ENCODE measurements at places on chromosomes 1 and 21.
A peak's percentile ranks its signal among the peaks of the same experiment; 100 is the strongest.

GRCh38 chr1:155472491-155473083 is 90.0 kb downstream of the ASH1L start:
- DNase-seq, result no peak

- no peak for DNase-seq
These were observed 57.1 kb downstream of the ADCY10 start for GRCh38 chr1:167856711-167857418.

DNA sequence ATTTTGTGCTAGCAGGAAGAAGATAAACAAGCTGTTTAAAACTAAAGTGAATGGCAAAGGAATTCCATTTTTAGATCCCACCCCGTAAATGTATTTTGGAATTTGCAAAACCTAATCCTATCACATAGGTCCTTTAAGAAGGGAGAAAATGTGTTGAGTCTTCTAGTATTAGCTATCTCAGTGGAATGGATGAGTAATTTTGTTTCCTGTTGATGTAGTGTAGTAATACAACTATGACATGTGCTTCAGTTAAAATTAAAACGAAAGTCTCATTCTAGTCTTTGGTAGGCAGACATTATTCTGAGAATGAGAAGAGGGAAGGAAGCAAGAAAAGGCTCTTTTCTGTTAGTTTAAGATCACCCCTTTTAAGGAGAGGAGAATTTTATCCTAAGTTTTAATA is 265.9 kb upstream of the C1orf105 start:
- peak; percentile 95 for DNase-seq

GRCh38 chr1:1529321-1529720 is 11.1 kb downstream of the TMEM240 start:
- DNase-seq, result no peak

DNA sequence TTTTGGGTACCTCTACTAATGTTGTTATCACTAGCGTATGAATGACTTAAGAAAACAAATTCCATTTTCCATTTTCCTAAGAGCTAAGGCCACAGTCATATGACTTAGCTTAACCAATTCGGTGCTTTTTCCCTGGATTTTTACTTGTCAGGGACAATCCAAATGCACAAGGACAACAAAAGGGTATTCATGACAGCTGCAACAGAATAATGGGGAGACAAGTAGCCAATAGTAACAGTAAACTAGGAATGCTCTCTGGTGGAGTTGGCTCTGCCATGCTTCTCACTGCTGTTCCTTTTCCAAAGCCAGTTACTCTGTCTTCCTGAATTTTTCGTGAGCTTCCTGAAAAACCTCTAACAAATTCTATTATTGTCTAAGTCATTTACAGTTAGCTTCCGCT is 52.9 kb downstream of the LRRIQ3 start:
- DNase-seq, result no peak

GRCh38 chr1:39370602-39371001 is 120.8 kb upstream of the BMP8A start:
- DNase-seq, result peak; percentile 46

GRCh38 chr1:201298396-201299381 is 15.4 kb downstream of the PKP1 start:
- no peak for DNase-seq

GRCh38 chr1:79059341-79059740 is 52.8 kb upstream of the ADGRL4 start:
- DNase-seq, result peak; percentile 7

DNA sequence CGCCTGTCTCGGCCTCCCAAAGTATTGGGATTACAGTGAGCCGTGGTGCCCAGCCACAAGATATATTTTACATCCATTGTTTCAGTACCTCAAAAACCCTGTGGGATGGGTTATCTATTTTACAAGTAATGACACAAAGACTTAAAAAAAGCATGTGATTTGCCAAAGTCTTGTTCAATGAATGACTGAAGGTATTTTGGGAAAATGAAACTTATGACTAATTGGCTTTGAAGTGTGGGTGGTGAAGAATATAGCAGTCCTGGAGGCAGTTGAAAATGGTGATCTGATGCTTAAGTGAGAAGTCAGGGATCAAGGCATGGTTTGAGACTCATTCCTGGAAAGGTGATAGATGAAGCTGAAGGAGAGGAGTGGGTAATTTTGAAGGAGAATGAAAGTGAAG is 3.0 kb downstream of the SWT1 start:
- DNase-seq, result no peak

GRCh38 chr1:117930484-117930883 is 945 bp downstream of the WDR3 start:
- no peak for DNase-seq

DNA sequence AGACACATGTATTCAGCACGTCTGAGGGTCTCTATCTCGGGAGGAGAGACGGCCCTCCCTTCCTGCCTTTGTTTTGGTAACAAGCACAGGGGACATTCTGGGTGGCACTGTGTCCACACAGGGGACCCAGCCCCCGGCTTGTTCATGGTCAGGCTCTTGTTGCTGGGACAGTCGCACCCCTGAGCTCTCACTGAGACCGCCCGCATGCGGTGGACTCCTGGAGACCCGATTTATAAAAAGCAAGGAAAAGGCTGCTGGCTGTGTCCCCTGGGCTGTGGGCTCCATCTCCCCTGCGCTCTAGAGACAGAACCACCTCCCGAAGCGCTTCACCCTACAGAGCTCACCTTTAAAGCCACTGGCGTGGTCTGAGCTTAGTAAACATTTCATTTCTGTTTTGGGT is 103.4 kb downstream of the WDR4 start:
- DNase-seq, result no peak

DNA sequence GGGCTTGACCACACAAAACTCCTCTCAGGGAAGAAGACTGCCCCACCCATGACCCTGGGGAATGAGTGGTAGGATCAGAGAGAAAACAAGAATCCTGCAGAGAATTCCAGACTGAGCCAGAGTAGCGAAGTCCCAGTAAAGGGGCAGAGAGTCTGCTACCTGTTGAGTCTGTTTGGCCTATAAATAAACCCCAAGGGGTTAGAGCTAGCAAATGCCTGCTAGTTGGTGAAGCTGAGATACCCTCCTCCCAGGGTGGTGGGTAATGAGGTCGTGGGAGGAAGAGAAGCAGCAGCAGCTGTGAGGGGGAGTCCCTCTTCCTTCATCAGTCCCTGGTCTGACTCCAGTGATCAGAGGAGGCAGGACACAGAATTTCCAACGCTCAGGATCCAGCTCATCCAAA is 2.5 kb downstream of the TRAF3IP3 start:
- DNase-seq, result no peak

DNA sequence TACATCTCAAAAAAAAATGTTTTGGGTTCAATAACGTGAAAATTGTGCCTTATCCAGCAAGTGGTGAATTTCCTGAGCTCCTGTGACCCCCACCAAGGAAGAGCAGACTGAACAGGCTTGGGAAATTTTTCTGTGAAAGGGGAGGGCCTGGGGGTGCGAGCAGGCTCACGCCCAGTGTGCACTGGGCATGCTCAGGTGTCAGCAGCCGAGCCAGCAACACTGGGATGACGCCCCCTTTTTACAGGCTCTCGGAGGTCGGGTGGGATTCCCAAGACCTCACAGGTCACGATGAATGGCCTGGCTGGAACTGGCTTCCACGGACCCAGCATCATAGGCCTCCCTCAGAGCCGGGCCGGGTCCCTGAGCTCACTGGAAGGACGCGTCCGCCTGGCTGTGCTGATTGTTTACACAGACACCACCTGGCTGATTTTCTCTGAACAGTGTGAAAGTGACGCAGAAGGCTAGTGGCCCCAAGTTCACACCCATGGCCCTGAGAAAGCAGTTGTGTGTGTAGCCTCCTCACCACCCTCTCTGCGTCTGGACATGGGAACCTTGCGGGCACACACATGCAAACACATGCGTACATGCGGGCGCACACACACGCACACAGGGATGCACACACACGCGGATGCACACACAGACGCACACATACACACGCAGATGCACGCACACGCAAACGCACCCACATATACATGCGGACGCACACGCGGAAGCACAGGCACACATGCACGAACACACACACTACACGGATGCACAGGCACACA is 9.2 kb downstream of the CSTB start:
- no peak for DNase-seq

GRCh38 chr1:21508580-21509350 is 458 bp upstream of the ALPL start:
- DNase-seq, result peak; percentile 58

GRCh38 chr1:232472485-232473041 is 157.4 kb downstream of the SIPA1L2 start:
- DNase-seq, result peak; percentile 77

- DNase-seq, result no peak
These were observed 59.1 kb downstream of the APCS start for GRCh38 chr1:159646687-159647086.

GRCh38 chr21:17758683-17759082 is 60.5 kb downstream of the C21orf91 start:
- DNase-seq, result no peak

- DNase-seq, result no peak
These were observed 164.1 kb downstream of the USP25 start for GRCh38 chr21:15893902-15894301.

- no peak for DNase-seq
These were observed 2.9 kb upstream of the BSND start for GRCh38 chr1:54995835-54996234.

DNA sequence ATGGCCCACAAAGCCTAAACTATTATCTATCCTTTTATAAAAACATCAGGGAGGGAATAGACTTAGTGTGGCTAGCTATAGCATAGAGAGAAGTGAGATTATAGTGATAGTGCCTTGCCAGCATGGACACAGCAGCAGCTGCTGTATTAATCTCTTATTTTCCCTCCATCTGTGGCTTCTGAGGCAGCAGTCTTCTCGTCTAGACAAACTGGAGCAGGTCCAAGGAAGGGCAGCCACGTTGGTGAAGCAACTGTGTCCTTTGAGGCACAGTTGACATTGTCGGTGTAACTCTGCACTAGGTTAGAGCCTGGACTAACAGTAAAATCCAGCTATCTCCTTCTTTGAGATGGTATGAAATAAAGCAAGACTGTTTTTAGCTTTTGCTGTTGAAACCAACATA is 131.3 kb downstream of the CACHD1 start:
- no peak for DNase-seq

DNA sequence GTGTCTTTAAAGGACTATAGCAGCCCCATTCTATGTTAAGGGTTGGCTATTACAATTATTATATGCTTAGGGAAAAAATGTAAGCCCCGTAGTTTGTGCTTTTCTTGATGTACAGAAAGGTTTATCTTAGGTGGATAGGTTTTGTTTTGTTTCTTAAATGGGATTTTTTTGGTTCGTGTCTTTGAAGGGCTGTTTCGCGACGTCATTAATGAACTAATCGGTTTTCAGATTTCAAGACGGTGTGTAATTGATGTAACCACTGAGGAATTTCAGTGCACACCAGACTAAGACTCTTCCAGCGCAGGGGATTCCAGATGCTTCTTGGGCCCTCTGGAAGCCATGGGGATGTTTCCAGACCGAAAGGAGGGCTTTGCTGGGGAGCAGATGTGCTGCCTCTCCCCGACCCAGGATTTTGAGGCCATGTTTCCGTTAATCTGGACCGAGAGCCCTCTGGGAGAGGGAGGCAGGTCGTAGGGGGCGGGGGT is 4.8 kb upstream of the SIM2 start:
- no peak for DNase-seq

- no peak for DNase-seq
These were observed 410.7 kb downstream of the SIPA1L2 start for GRCh38 chr1:232218955-232219865.

- peak; percentile 87 for DNase-seq
These were observed 31.8 kb upstream of the BCL10 start for GRCh38 chr1:85307987-85308832.

- no peak for DNase-seq
These were observed 315.2 kb downstream of the RPS6KC1 start for GRCh38 chr1:213366141-213366831.

- no peak for DNase-seq
These were observed 32.9 kb downstream of the MAPKAPK2 start for GRCh38 chr1:206717674-206717989.

DNA sequence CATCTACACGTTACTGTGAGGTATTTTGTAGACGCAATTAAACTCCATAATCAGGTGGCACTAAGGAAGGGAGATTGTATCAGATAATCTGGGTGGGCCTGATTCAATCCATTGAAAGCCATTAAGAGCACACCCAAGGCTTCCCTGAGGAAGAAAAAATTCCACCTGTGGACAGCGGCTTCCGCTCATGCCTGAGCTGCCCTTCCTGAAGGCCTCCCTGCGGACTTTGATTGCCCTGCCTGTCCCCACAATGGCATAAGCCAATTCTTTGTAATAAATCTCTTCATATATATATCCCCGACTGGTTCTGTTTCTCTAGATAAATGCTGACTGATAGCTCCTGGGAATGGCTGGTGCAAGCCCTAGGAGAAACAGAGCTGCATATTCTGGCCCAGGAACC is 138.3 kb downstream of the TGFBR3 start:
- DNase-seq, result no peak

DNA sequence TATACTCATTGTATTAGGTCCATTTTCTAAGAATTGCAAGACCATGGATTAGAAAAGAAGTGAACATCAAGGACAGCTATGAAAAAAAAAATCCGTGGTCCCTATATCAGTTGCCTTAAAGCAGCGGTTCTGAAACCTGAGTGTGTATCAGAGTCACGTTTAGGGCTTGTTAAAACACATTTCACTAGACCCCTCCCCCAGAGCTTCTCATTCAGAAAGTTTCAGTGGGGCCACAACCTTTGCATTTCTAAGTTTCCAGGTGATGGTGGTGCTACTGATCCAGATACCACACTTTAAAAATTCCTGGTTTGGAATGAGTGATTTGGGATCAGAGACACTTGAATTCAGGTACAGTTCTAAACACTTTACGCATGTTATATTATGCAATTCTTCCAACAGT is 96.1 kb upstream of the PRMT6 start:
- no peak for DNase-seq

All from fibroblast of skin of back (primary cell).